Urinary bladder (tissue), 4 donors: ENCODE measurements at places on chromosomes 3 and 15.

DNA sequence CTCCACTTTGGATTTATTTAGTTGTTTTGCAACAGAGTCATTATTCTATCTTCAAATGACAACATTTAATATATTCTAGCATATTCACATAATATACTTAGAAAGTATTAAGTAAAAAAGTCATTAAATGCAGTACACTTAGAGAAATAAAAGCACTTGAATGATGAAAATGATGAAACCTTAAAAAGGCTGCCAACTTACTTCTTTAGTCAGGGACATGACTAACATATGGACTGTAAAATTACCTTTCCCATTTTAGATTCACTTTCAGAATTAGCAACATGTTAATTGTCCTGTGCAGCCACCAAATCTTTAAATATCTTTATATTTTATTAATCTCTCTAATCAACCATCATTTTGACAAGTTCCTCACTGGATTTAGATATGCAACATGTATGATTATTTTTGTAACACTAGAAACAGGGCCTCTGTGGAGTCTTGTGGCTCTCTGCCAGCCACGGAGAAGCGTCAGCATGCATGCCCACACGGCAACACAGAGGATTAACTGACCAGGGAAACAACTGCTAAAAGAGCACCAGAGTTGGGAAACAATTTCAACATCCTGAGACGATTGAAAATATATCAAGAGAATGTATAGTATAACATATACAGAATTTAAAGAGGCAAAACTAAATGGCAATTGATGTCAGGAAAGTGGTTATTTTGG lies 95.7 kb downstream of the ANO10 start:
- no peak for DNase-seq

DNA sequence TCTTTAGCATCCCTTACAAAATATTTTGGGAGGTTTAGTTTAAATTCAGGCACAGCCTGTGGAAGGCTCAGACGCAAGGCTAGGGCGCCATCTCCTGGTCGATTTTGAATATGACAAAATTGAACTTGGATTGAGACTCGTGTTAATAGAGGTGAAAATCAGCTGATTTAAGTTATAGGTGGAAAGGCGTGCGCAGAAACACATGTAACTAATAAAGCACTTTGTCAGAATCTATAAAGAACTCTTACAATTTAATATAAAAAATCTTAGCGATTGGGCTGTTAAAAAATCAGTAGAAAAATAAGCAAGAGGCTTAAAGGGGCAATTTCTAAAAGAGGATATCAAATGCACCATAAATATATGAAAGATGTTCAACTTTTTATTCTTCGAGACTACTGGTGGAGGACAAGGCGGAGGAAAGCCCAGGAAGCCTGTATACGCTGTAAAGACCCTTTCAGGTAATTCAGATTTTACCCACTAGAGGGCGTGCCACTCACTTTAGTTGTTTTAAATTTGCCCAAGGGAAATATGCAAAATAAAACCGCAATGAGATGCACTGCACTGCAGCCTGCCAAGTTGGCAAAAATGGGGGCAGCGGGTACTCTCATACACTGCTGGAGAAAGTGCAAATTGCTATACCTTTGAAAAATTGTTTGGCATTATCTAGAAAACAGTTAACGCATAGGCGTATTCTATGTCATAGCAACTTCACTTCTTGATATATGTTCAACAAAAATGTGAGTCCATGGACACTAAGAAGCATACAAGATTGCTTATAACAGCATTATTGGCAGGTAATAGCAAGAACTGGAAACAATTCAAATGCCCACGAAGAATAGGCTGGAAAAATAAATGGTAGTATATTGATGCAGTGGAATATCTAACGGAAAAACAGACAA lies 64.7 kb downstream of the SLC30A4 start:
- peak; percentile 80 for DNase-seq

DNA sequence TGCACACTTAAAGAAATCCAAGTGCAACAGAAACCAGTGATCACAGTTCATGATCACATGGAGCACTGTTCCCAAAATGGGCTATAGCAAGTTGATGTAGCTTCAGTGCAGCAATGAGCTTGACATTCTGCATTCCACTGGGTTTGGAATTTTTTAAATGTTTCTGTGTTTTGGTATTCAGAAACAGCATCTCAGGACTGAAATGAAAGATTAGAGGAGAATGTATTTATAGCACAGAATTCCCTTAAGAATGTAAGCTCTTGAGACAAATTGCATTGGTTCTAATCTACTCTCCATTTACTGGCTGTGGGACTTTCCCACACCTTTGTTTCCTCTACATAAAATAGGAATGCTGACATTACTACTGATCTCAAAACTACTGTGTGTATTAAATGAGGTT lies 162.7 kb downstream of the FGF12 start:
- DNase-seq: no peak

DNA sequence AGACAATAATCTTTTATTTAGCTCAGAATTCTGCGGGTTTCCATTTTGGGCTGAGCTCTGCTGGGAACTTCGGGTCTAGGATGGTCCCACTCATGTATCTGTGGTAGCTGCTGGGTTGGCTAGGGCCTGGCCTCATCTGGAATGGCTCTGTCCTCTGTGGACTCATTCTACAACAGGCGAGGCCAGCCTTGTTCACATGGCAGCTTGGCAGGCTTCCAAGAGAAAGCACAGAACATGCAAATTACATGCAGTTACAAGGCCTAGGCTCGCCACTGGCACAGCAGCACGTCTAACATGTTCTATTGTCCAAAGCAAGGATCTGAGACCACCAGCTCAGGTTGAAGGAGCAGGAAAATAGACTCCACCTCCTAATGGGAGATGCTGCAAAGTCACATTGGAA lies 431.4 kb downstream of the PDCD6IP start:
- no peak for DNase-seq

- DNase-seq: no peak
Observed at GRCh38 chr3:23086831-23087230, 116.3 kb upstream of the UBE2E2 start.

- DNase-seq: no peak
Observed at GRCh38 chr3:171266740-171267073, 193.5 kb downstream of the TNIK start.

GRCh38 chr15:62665449-62665848 lies 377.1 kb upstream of the TPM1 start:
- no peak for DNase-seq

GRCh38 chr15:39504808-39505207 lies 76.1 kb upstream of the THBS1 start:
- DNase-seq: no peak
